ENCODE measurements at places on chromosomes 16 and 17. TPM values are rescaled to one million over a fixed set of nuclear protein-coding genes. Genes with fewer than 3 reads are reported as not detected.
A peak's percentile ranks its signal among the peaks of the same experiment; 100 is the strongest.

- no peaks in the 10 kb centered on the region for H3K4me1 ChIP-seq
- no peak overlapping the region for H3K27ac ChIP-seq
- DNase-seq = no peak
- H3K4me3 ChIP-seq = no peak overlapping the region
These were observed 34.1 kb upstream of the CCR7 start for GRCh38 chr17:40599468-40599763.

DNA sequence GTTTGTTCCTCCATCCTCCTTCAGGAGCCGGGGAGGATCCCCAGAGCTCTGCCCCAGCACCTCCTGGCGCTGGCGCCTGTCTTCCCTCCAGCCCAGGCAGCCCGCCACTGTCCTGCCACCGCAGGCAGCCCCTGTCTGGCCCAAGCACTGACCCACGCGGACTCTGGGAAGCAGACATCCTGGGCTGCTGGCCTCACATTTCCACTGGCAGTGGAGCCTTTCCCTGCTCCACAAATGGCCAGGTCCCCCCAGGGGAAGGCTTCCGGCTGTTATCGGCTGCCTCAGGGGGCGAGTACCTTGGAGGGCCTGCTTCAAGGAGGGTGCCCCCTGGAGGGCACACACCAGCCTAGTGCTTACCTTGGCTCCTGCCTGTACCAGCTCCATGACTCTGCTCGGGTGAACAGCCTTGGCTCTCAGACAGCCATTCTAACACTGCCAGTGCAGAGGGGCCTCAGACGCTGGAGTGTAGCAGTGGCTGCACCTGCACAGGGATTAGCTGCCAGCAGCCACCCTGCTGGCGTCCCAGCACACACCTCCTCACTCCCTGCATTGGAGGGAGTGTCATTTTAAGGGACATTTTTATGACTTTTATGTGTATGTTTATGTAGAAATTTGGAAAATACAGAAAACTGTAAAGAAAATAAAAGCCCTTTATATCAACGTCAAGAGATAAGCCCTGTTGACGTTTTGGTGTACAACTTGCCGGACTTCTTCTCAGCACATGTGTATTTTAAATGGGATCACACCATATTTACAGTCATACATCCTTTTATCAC, 21.0 kb downstream of the ACE start:
- no peaks in the 10 kb centered on the region for H3K4me1 ChIP-seq
- H3K36me3 ChIP-seq = no peaks in the 10 kb centered on the region
- DNase-seq = no peak
- no peaks in the 10 kb centered on the region for H3K27me3 ChIP-seq

GRCh38 chr17:7855660-7856010, 769 bp downstream of the TMEM88 start:
- no peaks in the 10 kb centered on the region for H3K27me3 ChIP-seq
- no peak overlapping the region for H3K4me3 ChIP-seq
- no peaks in the 10 kb centered on the region for H3K4me1 ChIP-seq
- DNase-seq = no peak
- no peaks in the 10 kb centered on the region for H3K36me3 ChIP-seq
- peak overlapping the region; percentile 21 for H3K27ac ChIP-seq

GRCh38 chr17:54172096-54172984, 349.6 kb downstream of the KIF2B start:
- no peak overlapping the region for H3K4me3 ChIP-seq
- peaks cover 10% of the 10 kb centered on the region for H3K4me1 ChIP-seq
- no peaks in the 10 kb centered on the region for H3K27me3 ChIP-seq

DNA sequence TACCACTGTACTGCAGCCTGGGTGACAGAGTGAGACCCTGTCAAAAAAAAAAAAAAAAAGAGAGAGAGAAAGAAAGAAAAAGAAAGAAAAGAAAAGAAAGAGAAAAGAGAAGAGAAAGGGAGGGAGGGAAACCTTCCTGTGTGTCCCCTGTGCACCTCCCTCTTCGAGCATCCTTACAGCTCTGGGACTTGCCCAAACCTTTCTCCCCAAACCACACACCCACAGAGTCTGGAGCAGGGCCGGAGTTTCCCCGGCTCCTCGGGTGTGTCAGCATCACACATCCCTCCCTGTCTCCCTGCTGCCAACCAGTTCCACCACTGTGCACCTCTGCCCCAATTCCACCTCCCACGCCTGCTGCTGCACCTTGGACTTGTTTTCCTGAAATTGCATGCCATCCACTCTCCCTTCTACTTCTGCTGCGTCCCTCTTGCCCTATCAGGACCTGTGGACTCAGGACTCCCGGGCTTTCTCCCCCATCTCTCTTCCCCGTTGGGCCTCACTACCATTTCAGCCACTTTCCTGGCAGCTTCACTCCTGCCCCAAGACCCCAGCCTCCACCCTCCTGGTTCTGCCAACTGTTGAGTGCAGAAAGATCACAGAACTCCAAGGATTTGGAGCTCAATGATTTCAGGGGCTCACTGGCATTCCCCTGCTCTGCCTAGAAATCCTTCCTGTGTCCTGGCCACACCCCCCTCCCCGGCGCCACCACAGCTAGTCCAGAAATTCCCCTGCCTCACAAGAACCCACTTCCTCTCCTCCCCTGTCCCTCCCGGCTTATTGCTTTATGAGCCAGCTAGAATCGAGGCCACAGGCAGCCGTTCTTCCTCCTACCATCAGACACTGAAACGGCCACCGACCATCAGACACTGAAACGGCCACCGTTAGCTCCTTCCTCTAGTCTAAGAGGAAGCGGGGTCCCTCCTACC, 3.7 kb upstream of the CDK3 start:
- H3K36me3 ChIP-seq = no peaks in the 10 kb centered on the region
- H3K4me1 ChIP-seq = peaks cover 6% of the 10 kb centered on the region
- DNase-seq = no peak

DNA sequence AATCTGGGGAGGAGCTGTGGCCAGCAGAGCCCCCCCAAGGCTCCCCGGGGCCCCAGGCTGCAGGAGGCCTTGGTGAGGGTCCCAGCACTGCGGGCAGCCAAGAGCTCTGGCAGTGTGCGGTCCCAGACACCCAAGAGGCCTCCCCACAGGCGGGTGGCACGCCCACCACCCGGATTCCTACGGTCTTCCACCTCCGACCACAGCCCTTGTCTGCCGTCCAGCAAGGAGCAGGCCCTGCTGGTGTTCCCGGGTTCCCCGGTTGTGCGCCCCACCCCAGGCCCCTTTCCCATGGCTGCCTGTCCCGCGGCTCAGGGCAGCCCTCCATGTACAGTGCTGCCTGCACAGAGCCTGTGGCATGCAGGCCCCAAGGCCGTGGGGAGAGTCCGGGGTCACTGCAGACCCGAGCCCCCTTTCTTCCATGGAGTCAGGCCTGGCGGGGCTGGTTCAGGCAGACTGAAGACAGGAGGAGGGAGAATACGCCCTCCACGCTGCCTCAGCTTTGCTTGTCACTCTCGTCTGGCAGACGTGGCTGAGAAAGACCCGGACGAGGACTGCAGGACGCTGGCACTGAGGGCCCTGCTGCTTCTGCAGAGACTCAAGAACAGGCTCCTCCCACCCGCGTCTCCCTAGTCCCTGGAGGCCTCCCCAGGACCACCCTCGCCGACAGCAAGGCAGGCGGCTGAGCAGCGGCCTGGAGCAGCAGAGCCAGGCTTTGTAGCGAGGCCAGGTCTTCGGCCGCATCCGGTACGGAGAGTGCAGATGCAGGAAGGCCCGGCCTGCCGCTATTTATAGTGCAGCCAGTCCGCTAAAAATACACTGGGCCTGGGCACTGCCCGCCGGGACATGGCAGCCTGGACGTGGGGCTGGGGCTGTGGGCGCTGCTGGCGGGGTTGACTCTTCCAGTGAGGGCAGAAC, 16.4 kb downstream of the TELO2 start:
- no peaks in the 10 kb centered on the region for H3K4me1 ChIP-seq
- peaks cover 6% of the 10 kb centered on the region for H3K36me3 ChIP-seq
- H3K4me3 ChIP-seq = no peak overlapping the region
- DNase-seq = no peak

GRCh38 chr17:49817993-49818392, 29.5 kb downstream of the KAT7 start:
- H3K4me1 ChIP-seq = peaks cover 16% of the 10 kb centered on the region
- H3K27me3 ChIP-seq = no peaks in the 10 kb centered on the region
- no peak overlapping the region for H3K27ac ChIP-seq
- DNase-seq = no peak
- H3K36me3 ChIP-seq = peaks cover 23% of the 10 kb centered on the region

- H3K36me3 ChIP-seq = peaks cover 10% of the 10 kb centered on the region
- DNase-seq = no peak
- no peaks in the 10 kb centered on the region for H3K4me1 ChIP-seq
- no peak overlapping the region for H3K27ac ChIP-seq
These were observed 51.5 kb downstream of the KNOP1 start for GRCh38 chr16:19666477-19666876.

ABCA5 gene
- 37.6 TPM for total RNA-seq
